Pulmonary artery endothelial cell (primary cell): ENCODE measurements at places on chromosomes 7 and 10.

DNA sequence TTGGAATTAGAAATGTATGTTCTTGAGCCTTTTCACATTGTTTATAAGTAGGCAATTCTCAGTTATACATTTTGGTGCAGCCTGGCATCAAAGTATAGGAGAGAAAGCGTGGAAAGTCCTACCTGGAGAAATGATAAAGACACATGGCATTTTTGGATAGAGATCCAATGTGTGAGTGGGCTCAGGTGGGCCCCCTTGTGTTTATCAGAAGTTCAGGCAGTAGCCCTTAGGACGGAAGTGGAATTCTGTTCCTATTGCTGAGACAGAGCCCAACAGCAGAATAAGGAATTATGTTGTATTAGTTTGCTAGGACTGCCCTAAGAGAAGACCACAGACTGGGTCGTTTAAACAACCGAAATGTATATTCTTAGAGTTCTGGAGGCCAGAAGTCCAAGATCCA lies 85.2 kb upstream of the AMPH start:
- DNase-seq, result no peak

GRCh38 chr10:6114299-6114698 lies 25.5 kb downstream of the RBM17 start:
- no peak for DNase-seq

DNA sequence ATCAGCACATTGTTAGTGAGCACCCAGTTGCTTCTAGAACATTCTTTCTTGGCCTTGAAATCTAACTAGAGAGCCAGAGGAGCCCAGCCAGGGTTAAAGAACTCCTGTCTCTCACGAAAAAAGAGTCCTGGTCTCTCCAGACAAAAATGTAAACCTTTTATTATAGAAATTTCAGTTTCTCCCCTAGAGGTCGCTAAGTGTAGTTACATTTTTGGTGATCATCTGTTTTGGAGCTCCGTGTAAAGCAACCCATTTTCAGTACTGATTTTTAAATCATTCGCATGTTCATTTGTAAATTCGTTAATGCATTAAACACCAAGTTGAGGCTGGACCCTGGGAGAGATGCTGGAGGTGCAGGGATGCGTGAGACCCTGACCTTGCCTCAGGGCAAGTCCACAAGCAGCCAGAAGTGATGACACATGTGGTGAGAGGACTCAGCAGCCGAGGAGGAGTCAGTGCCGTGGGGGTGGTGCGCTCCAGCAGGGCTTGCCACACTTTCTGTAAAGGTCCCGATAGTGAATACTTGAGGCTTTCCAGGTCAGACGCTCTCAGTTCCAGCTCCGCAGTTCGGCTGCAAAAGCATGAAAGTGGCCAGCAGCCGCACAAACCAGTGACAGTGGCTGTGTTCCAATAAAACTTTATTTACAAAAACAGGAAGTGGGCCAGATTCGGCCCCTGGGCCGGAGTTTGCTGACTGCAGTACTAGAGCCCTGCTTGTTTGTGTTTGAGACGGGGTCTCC lies 578.6 kb upstream of the FOXK1 start:
- no peak for DNase-seq

- DNase-seq, result no peak
These were observed 20.0 kb upstream of the ZNF438 start for GRCh38 chr10:31051703-31052102.

DNA sequence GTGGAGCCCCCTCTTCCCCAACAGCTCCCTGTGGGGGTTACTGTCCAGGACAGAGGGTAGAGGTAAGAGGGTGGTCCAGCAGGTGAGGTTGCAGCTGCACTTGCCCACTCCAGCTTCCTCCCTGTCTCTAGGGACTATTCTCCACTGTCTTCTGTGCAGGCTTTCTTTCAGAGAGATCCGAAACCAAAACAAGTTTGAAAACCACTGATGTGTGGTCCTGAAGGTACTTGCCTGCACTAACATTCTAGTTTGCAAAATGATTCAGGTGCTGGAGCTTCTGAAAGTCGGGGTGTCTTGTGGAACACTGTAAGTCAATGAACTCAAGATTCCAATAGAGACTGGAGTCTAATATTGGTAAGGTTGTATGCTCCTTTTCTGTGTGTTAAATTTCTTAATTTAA lies 63.1 kb downstream of the BLNK start:
- DNase-seq, result no peak

GRCh38 chr10:19097151-19097550 lies 48.5 kb downstream of the MALRD1 start:
- DNase-seq, result no peak

DNA sequence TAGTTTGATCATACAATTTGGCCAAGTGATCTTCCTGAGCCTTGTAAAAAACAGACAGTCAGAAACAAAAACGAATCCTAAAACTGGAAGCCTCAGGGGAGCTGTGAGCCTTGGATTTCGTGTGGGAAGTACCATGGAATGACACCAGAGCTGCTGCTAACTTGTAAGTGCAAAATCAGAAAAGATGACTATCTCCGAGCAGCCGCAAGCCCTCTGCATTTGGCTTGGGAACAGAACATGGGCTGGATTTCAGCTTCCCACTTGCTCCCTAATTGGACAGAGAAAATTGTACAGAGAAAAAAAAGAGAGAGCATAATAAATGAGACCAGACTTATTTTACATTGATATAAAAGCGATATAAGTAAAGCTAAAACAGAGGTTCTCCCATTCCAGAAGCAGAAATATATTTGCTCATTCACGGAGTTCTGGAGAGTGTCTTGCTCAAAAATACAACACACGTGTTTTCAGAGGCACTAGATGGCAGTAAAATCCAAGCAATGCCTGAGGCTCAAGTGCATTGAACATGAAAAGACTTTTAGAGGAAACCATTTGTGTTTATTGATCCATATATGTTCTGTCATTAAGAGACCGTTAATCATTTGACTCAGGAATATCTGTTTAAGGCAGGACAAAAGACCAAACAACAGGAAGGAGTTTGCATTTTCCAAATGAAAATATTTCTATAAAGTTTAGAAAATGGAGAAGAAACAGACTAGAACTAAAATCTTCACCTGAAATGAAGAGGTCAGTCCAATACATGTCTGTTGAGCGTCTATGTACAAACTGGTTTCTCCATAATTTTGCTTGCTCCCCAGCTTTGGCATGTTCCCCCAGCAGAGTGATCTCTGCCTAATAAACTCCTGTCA lies 78.3 kb upstream of the SLC26A5 start:
- no peak for DNase-seq

- DNase-seq, result no peak
These were observed 263.7 kb downstream of the IPMK start for GRCh38 chr10:58003945-58004344.

- DNase-seq, result no peak
These were observed 40.1 kb downstream of the POLR3A start for GRCh38 chr10:77989081-77989724.

DNA sequence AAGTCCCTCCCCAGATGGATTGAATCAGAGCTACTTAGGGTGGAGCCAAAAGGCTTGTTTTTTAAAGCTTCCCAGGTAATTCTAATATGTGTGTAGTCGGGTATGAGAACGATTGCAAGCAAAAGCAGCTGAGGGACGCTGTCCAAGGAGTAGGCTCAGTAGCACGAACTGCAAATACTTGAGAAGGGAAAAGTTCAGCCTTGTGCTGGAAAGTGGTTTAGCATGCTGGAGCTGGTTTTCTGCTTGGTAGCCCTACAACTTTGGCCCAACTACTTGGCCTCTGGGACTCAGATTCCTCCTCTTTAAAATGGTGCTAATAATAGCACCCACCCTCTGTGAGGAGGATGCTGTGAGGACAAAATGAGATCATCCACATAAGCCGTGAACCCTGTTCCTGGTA lies 76.2 kb downstream of the AHR start:
- DNase-seq, result no peak

DNA sequence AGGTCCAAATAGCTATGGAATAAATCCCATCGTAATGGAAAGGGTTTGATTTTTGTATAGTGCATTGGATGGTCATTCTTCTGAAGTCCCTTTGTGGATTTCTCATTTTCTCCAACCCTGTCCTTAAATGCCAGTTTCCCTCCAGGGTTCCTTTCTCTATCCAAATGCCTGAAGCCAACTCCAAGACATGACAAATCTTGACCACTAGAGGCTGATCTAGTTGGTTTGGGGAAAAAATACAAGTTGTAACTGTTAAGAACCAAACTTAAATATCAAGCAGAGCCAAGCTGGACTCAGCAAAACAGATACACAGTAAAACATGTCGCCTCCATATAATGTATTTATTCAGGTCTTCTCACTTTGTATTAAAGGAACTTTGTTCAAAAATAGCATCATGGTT lies 28.7 kb downstream of the FRMD4A start:
- DNase-seq, result no peak

DNA sequence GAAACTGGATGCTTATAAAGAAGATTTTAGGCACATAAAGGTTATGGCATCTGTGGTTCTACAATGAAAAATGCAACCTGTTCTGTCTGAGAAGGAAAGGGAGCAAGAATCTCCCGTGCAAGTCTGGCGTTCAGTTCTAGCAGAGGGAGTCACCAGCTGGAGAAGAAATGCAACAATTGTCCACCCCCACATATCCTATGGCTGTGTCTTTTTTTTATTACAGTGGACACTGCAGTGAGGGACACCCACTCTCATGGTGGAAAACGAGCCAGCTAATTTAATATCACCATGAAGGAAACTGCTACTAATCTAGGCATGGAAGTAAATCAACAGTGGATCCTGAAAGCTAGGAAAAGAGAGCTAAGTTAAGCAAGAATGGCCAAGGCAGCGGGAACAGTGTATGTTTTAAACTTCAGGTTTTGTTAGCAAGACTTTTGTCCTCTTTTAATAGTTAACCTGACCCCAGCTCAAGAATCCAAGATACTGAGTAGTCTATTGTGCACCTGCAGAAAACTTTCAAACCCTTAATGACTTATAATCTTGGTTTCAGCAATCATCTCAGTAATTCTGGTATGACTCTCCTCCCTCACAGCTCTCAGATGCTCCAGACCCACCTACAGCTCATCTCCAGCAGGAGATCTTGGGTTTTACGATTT lies 149.3 kb downstream of the FGFR2 start:
- DNase-seq, result no peak

GRCh38 chr10:118447478-118448270 lies 105.5 kb upstream of the FAM204A start:
- no peak for DNase-seq

- no peak for DNase-seq
These were observed 28.2 kb downstream of the TSPAN15 start for GRCh38 chr10:69479240-69480067.

- DNase-seq, result no peak
These were observed 36.1 kb downstream of the MAD1L1 start for GRCh38 chr7:2196381-2197378.

GRCh38 chr7:111561904-111562732 lies at the start of gene IMMP2L:
TSS of gene IMMP2L (minus strand) at chr7:111562492.
- DNase-seq, result peak; percentile 29

- no peak for DNase-seq
These were observed 29.8 kb downstream of the GPRIN2 start for GRCh38 chr10:46526682-46527038.

- peak; percentile 40 for DNase-seq
These were observed 96.3 kb downstream of the CDK14 start for GRCh38 chr7:90692396-90692795.

DNA sequence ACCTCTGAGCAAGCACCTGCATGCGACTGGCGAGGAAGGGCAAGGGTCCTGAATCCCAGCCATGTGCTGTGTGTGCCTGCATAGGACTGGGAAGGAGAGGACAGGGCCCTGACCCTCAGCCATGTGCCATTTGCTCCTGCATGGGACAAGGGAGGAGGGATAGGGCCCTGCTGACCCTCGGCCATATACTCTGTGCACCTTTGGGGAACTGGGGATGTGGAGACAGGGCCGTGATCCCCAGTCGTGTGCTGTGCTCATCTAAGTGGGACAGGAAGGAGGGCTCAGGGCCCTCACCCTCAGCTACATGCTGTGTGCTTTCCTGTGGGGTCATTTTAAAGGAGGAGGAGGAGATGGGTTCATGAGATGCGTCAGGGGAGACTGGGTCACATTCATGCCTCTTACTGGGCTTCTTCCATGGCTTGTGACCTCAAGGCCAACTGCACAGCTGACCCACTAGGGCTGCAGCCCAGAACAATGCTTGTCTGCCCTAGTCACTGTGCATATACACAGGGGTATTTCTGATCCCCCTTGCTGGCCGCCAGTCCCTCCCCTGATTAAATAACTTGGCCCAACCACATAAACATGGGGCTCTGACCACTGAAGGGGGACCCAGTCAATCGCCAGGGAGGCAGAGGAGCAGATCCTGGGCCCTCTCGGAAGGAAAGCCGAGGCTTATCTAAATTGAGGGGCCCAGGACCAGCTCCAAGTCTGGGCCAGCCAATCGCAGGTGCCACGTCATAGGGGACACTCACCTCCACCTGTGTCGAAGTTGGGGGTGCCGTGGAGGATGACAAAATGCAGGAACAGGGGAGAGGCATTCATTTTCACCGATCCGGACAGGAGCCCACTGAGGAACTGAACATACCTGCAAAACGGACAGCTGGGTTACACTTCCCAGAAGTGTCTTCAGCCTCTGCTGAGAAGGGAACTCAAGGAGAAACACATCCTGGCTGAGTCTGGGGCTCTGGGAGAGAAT lies 167.3 kb downstream of the TNS3 start:
- DNase-seq, result no peak
